ENCODE measurements at places on chromosomes 13 and 19.

DNA sequence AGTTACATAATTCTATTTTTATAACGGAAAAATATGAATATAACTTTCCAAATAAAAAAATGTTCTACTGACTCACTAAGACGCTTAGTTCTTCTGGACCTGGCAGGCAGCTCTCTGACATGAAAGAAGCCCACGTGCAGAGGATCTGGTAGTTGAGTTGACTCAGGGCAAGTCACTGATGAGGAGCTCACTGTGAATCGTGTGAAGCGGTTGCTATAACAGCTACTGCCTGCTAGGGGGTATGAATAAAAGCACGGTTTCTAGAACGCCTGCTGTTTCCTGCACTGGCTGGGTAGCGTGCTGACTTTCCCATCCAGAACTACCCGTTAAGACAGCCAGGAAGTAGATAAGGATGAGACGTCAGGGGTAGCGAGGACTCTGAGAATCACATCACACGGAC is 54.7 kb upstream of the WASF3 start:
- DNase-seq: no peak

GRCh38 chr13:61123538-61124289 is 291.9 kb downstream of the PCDH20 start:
- no peak for DNase-seq

DNA sequence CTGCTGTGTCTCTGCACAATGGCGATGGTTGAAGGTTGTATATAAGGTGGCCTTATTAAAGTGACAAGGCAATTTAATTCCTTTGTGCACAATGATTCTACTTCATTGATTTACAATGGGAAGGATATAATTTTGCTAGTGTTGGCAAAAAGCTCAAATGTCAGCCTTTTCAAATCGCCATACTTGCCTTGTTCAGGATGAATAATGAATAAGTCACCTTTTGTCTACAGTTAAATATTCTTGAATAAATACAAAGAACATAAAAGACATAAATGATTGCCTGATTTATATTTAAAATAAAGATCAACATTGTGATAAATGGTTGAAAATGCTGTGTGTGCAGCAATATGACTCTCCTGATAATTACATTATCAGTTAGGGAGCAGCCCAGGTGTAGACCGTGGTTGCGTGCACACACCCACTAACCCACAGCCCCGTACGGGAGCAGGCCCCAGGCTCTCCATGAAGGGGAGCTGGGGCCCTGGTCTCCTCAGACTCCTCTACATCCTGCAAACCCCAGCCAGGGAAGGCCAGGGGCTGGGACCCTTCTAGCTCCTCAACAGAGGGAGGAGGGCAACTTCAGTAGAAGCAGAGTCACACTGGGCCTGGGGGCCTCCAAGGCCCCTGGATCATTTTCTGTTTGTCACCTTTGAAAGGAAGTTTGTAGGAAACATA is 64.9 kb downstream of the TEX29 start:
- no peak for DNase-seq

DNA sequence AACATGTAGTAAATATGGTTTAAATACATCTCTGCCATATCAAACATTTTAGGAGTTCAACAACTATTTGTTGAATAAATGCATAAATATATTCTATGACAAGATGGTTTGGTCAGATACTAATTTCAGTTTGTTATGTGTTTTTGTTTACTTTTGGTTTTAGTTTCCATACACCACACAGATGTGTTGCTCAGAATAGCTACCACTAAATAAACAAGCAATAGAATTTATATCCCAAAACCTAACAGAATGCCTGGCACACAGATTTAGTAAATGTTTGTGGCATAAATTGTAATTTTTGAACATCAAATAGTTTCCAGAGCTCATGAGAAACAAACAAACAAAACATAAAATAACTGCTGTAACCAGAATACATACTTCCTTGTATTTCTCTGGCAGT is 126.8 kb upstream of the ATXN8OS start:
- no peak for DNase-seq

DNA sequence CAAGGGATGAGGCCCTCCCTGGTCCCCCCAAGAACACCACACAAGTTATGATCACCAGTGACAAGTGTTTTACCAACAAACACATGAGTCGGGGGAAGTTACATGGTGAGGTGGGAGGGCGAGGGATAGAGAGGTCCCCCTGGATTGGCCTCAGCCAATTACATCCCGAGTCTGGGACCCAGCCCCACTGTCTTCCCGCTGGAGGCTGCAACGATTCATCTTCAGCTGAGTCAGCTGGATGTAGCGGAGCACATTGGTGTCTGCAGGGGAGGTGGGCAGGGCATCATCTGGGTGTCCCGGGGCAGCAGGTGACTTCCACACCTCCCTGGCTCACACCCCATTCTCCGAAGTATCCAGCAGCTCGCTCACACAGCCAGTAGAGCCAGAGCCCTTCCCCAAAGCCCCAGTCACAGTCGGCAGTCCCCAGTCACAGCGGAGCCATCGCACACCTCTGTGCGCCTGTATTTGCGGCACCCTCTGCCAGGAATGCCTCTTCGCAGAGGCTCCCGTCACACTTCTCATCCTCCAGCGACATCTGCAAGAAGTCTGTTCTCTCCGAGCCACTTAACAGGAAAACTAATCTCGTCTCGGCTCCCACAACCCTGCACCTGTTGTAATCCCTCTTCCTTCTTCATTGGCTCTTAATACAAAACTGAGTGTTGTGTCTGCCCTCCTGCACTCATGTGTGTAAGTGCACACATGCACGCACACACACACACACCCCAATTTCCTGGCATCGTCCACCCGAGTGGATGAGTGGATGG is 2.0 kb downstream of the TTC9B start:
- no peak for DNase-seq

DNA sequence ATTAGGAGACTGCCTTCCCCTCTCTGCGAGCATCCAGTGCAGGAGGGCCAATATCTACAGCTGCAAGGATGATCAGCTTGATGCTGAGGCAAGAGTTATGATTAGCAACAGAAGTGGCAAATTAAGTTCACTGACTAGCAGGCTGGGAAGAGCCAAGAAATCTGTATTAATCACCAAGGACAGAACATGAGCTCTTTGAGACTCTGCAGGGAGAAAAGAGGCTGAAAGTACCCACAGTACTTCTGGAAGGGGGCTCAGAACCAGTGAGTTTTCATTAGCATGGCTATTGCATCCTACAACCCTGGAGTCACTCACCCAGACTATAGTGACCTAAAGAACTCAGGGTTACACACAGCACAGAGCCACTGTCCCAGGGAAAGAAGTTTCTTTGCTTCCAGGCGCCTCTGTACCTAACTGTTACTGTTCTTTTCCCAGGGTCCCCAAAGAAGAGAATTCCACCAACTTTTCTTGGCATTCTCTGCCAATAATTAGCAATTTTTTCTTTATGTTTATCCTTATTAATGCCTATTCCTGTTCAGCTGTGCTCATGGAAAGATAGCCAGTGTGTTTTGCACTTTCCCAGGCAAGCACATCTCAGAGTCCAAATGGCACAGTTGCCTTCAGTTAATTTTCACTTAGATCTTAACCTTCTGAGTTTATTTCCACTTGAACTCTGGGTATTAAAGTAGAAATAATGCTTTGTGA is 25.8 kb upstream of the MEDAG start:
- DNase-seq: no peak

DNA sequence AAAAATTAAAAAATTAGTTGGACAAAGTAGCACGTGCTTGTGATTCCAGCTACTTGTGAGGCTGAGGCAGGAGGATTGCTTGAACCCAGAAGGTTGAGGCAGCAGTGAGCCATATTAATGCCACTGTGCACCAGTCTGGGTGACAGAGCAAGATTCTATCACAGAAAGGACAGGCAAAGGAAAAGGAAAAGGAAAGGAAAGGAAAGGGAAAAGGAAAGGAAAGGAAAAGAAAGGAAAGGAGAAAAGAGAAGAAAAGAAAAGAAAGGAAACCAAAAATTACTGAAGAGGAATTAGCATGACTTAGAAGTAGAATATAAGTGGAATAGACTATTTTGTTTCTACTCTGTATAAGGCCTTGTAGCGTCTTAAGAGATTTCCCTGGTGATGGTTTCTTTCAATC is 122.3 kb downstream of the RBM26 start:
- DNase-seq: no peak

GRCh38 chr19:9644472-9644871 is 23.4 kb upstream of the ZNF561 start:
- no peak for DNase-seq

DNA sequence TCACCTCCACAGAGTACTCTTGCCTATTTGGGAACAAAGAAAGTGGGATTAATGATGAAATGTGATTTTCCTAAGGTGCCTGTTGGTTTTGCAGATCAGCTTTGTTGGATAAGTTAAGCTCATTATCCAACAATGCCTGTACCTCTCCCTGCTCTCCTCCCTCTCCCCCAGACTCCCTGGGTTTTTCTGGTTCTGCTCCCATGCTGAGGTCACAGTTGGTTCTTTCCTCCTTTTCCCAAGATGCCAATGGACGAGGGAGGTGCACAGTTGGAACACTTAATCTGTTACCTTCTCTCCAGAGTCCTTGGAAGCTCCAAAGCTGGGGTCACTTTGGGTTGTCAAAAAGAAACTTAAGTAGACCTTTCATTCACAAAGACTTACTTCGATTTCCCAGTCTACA is 1.6 kb downstream of the OXGR1 start:
- no peak for DNase-seq

DNA sequence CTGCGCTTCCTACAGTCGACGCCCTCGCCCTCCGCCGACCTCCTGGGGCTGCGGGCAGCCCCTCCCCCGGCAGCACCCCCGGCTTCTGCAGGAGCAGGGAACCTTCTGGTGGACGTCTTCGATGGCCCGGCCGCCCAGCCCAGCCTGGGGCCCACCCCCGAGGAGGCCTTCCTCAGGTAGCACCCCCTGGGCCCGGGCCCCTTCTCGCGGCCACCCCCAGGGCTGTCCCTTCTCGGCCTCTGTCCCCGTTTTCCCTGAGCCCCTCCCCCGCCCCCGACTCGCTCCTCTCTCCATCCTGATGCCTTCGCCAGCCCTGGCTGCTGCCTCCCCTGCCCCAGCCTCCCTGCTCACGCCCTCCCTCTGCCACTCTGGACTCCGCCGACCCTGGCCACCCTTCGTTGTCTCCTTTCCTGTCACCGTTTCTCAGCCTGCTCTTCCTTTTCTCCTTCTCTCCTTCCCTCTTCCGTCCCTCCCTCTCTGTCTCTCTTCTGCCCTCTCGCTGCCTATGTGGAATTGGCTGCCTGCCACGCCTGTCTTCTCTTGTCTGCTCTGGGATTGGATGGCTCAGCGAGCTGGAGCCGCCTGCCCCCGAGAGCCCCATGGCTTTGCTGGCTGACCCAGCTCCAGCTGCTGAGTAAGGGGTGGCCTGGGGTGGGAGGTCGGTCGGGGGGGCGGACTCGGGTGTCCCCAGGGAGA is 11.0 kb downstream of the FUZ start:
- peak; percentile 89 for DNase-seq

GRCh38 chr19:37654118-37654517 is 1.1 kb downstream of the ZFP30 start:
- no peak for DNase-seq

DNA sequence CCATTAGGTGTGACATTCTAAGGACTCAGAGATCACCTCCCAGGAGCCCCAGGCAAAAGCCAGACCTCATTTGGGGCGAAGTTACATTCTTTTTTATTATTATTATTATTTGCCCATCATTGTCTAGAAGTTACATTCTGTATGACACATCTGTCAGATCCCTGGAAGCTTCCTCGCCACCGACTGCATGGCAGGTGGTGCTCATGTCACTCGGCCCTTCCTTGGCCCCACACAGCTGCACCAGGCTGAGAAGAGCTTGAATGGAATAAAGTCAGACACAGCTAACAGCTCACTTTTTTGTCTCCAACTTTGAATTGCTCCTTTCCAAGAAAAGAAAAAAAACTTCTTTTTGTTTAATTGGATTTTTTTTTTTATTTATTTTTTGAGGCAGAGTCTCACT is 41.4 kb upstream of the LDLR start:
- no peak for DNase-seq

GRCh38 chr13:42534785-42535184 is 39.2 kb upstream of the TNFSF11 start:
- no peak for DNase-seq

DNA sequence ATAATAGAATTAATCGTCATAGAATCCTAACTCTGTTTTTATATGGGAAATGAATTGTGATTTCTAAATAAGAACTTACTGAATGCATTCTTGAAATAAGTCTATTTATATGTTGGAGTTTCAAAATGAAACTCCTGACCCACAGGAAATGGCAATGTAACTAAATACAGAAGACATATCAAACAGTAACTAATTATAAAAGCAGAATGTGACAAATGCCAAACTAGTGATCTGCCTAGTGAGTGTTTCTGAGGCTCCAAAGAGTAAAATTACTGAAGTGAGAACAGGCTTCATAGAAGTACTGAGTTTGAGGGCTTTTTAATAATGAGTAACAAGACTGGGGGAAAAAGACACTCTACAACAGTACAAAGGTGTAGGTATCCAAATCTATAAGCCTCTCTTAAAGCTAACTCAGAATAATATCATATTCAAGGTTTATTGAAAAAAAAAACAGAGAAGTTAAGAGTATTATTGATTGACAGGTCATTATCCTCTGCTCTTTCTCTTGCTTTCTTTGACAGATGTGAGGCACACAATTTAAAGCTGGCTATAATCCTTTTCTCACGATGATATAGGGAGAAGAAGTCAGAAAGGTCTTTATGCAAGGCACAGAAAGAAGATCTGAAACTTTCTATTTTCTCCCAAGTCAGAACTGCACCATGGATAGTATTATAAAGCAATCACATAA is 17.4 kb upstream of the ATXN8OS start:
- DNase-seq: no peak

GRCh38 chr13:21478881-21479808 is 20.0 kb upstream of the ZDHHC20 start:
- no peak for DNase-seq

DNA sequence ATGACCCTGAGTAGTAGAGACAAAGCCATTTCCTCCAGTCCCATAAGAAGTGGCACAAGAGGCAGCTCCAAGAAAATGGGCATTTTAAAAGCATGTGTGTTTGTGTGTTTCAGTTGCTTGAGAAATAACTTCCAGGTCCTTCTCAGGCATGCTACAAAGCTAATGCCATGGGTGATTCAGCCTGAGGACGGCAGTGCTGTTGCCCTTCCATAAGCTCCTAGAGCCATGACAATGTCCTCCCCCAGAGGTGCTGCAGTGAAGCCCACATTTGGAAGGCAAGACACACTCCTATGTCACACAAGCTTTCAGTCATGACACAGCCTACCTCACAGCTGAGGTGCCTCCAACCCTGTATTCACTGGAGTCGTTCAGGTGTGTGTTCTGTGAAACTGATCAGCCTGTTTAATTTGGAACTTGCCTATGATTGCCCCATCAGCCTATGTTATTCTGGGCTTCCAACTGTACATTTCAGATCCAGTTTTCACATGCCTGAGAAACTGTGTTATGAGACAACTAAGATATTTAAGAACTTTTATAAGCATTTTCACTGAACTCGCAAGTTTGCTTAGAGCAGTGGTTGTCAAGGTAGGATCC is 213.6 kb downstream of the FOXO1 start:
- DNase-seq: no peak

GRCh38 chr13:97566907-97567306 is 132.9 kb downstream of the RAP2A start:
- no peak for DNase-seq

DNA sequence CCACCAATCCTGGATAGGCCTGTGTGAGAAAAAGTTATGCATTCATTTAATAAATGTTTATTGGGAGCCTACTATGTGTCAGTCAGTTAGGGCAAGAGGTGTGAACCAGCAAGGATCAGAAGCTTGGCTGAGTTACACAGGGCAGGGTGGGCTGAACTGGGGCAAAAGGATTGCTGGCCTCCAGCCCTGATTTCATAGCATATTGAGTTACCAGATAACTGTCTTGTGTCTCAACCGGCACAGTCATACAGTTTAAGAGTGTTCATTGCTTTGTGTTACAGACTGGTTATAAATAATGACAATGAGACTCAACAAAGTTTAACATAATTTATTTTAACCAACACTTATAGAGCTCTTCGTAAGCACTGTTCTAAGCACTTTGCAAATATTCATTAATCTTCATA is 253.8 kb downstream of the DLEU7 start:
- DNase-seq: no peak

Measured in C1 segment of cervical spinal cord (tissue), 14 donors.